ENCODE measurements at places on chromosomes 4 and X.

DNA sequence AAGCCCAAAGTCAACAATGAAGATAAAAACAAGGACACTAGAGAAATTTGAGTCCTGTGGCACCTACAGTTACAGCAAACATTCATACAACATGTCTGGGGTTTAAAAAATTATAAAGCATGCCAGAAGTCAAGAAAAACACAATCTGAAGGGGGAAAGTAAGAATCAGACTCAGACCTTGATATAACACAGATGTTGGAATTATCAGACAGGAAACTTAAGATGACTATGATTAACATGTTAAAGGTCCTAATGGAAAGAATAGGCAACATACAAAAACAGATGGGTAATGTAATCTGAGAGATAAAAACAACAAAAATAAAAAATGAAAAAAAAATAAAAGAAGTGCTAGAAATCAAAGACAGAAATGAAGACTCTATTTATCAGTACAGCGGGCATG is 446.5 kb downstream of the SPRY1 start:
- DNase-seq = no peak

- DNase-seq = no peak
These were observed 24.4 kb upstream of the LHFPL1 start for GRCh38 chrX:112704187-112704586.

- DNase-seq = no peak
These were observed 97.7 kb upstream of the ACSL4 start for GRCh38 chrX:109830704-109831206.

DNA sequence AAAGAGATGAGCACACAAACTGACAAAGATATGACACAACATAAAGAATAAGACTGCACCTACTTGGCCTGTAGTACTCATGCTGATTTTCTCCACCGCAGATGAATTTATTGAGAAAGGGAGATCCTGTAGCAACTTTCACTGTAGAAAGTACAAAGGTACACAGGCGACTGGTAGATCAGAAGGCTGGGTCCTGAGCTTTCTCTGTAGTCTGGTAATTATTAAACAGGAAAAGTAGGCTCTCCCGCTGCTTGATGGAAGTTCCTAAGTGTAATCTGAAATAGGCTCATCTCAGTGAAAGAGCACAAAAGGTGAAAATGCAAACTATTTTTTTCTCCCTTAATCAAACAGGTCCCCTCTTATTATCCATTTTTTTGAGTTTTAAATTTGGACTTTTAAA is at the start of gene ADH6:
TSS of gene ADH6 (minus strand) at position 175 of the 400 bp plus-strand sequence. CDS start at position 81, 94 bp downstream.
- DNase-seq = no peak

- DNase-seq = no peak
These were observed 99.2 kb downstream of the MGST2 start for GRCh38 chr4:139764686-139765310.

- peak; percentile 72 for DNase-seq
These were observed 1.6 kb downstream of the PPP3CA start for GRCh38 chr4:101345596-101346350.

- DNase-seq = no peak
These were observed 148.8 kb upstream of the MID1 start for GRCh38 chrX:10769195-10769594.

DNA sequence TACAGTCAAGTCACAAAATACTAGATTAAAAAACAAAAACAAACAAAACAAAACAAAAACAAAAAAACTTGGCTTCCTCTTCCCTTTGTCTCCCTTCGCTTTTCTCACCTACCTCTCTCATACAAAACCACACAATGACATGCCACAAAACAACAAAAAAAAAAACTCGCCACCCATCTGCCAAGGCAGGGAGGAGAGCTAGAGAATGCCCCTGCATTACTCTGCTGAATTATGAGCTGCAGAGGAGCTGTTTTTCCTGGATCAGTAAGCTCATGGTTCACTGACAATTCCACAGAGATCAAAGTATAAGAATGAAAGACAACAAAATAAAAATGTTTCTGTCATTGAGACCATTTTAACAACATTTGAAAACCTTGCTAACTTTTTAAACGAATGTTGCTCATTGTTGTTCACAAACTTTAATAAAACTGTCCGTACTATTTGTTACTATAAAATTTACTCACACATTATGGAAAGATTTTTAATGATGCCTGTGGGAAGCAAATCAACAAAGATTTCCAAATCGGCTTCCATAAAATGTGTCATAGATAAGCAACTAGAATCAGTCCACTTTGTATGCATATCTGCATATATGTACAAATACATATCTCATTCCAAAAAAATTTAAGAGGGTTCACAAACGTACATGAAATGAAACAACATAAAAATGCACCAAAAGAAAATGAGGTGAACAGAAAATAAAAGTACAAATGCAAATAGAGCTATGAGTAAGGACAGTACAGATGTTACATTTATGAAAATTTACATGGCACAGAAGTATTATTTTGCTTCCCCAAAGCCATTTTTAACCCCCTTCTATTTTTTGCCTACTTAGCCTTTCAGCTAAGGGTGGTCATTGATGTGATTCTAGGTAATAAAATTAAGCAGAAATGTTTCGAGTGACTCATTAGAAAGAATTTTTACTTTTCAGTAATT is 252.4 kb upstream of the FAT4 start:
- no peak for DNase-seq

DNA sequence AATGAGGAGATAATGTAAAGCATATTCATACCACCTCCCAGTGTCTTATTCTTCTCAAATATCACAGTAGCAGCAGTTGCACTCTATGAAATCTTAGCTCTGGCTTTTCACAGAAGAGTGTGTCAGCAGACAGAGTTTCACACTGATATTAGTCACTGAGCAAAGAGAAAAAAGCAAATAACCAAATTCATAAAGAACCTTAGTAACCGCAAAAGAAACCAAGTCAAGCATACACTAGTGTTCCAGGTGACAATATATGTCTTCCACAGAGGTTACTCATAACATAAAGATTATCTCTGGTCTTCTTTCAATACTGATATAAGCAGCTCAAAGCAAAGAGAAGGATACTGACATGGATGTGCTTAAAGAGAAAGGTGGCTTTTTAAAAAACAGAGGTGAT is 181.7 kb upstream of the EDNRA start:
- DNase-seq = no peak

DNA sequence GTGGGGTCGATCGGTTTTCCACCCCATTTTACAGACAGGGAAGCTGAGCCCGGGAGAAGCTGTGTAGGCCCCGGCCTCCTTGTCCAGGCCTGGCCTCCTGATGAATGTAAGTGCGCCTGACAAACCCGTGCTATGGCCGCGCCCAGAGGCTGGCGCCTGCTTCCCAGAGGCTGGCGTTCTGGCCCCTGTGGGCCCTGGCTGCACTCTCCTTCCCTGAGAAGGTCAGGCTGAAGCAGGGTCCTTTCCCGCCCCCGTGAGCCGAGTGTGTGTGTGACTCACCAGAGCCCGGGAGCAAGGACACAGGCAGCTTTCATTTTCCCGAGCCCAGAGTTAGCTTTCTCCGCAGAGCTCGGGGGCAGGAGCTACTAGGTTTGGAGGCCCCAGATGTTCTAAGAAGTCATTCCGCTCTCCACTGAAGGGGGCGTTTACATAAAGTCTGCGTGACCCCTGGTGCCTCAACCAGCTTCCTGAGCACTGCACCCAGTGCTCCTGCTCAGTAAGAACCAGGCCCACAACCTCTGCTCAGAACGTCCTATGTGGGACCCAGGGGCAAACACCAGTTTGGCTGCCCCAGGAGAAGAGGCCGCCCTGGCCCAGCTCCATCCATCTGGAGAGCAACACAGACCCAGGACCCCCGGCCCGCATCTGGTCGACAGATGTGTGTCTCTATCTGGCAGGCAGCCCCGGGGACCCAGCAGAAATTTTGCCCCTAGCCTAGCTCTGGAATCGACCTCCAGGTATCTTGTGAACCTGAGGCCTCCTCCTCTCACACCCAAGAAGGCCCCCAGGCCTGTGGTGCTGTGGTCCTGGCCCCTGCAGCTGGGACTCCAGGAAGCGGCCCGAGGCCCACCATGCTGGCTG is 13.6 kb downstream of the UVSSA start:
- no peak for DNase-seq

GRCh38 chrX:9464435-9465371 is at the start of gene TBL1X:
Gene TBL1X, plus strand, starts transcription at chrX:9465058. Its CDS starts 188,529 bp downstream, at chrX:9653587.
- peak; percentile 57 for DNase-seq

GRCh38 chrX:74251006-74251930 is 52.7 kb upstream of the ZCCHC13 start:
- DNase-seq = no peak

DNA sequence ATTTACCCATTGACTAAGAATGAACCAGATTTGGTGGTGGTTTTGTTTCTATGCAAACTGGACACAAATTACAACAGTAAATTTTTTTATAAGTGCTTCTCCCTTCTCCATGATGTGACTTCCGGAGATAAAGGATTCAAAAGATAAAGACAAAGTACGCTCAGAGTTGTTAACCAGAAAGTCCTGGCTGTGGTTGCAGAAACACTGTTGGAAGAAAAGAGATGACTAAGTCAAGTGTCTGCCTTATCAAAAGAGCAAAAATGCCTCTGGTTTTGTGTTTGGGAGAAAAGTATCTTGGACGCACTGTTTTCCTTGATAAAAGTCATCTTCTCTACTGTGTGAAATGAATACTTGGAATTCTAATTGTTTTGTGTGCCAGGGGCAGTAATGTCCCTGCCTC is 213.4 kb downstream of the GC start:
- no peak for DNase-seq

GRCh38 chr4:169727616-169728015 is 30.1 kb downstream of the HPF1 start:
- DNase-seq = no peak

DNA sequence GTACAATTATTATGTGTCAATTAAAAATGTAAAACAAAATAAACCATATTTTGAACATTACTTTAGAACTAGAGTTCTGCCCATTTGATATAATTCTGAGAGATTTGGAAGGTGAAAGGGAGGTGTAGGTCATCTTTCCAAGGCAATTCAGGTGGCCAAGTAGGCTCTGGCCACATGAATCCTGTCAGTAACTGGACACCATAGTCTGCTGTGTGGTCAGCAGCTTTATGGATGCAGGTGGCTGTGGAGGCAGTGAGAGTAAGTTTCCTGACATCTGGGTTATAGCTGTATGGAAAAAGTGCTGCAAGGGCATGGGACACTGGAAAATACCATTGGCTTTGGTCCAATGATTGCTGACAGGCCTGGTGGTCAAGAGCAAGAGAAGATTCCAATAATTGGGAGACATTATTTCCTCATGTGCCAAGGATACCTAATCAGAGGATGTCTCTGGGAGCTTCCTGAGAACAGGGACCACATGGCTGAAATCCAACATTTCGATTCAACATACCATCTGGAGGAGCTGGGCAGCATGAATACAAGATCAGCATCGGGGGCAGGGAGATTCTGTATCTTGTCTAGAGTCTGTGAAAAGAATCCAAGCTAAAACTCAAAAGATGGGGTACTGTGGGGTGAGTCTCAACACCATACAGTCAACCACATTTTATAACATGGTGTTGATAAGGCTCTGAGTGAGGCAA is 523.1 kb downstream of the MID1IP1 start:
- no peak for DNase-seq

DNA sequence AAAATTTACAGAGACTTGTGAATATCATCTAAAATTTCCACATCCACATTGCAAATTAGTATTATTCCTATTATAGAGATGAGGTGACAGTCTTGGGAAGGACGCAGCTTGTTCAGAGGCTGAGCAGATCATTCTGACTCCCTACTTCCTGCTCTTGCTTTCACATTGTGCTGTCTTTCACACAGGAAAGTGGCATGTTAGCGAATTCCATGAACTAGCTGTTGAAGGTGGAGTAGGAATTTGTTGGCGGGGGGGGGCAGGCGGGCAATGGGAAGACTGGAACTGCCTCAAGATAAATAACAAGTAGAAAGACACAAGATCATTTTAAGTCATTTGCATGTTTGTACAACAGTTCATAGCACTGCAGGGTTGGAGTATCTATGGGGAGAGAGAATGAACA is 2.3 kb downstream of the PF4V1 start:
- DNase-seq = no peak

DNA sequence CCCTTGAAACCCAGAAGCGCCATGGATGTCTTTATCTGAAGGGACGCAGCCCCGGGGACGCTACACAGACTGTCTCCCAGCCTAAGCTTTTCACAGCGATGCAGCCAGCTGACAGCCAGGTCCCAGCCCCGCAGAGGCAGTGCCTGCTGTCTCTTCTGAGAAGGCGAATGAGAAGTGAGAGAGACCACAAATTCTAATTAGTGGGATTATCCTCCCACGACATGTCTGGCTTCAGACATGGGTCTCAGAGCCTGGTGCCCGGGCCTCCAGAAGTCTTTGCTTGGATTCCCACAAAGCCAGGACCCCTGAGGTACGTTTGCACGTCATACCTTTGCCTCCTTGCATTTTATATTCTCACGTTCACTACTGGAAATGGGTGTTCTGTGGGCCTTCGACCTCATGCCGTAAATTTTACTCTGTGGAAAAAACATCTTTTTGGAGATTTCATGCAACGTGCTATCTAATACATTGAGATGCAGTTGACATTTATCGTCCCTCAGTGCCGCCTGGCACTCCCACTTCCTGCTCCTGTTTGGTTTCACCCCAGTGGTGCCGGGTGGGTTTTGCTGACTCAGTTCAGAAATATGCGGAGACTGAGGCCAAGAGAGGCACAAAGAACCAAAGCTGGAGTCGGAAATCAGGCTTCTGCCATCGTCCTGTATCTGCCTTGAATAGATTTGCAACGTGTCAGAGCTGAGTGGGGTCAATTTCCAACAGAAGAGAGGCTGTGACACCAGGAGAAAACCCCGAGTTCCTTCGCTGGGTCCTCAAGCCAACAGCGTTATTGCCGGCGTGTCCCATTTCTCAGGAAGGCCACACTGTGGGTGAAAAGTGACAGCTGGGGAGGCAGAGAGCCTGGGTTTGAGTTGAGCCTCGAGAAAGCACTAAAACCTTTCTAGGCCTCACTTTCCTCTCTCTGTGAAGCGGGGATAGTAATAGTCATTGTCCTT is 114.4 kb downstream of the STK32B start:
- DNase-seq = no peak

DNA sequence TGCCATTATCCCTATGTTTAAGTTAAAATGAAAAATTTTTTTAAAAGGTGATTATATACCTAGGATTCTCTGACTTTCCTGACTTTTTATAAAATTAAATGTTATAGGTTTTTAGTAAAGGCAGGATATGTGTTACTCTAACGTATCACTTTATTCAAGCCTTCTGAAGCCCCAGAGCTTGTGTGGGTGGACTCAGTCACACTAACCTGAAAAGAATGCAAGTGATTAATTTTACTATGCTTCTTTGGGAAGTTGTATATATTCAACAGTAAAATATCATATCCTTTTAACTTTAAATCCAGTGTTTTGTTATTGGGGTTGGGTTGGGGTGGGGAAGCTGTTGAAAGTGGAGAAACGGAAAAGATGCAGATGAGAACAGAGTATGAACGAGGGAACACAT is 22.8 kb downstream of the PDLIM3 start:
- DNase-seq = no peak

DNA sequence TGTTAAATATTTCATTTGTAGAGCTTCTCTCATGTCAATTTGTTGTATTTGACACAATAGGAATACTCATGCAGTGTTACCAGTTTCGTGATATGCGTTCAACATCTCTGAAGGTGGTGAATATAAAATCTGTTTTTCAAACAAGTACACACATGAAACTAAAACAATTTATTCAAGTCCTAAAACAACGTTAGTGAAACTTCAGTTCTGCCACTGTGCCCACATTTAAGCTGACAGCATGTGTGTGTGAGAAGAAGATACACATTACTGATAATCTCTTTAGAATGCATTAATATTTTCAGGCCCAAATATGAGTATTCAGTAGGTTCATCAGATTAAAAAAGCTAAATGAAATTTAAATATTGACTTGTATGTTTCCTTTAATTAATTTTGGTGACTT is 21.7 kb downstream of the GAB1 start:
- no peak for DNase-seq

All from liver (tissue), 10 donors.